ENCODE measurements at places on chromosomes 2 and 18. TPM values are rescaled to one million over a fixed set of nuclear protein-coding genes. Genes with fewer than 3 reads are reported as not detected.

The CCDC141 gene
- 47.5 TPM for total RNA-seq

The TMEM37 gene
- total RNA-seq = not detected

The HOXD3 gene
- not detected for total RNA-seq

The AGXT gene
- total RNA-seq = not detected

- no peak for DNase-seq
Measured at GRCh38 chr2:50221106-50221505, 810.8 kb downstream of the NRXN1 start.

- no peak for DNase-seq
Measured at GRCh38 chr2:56177420-56178220, 6.2 kb upstream of the CCDC85A start.

DNA sequence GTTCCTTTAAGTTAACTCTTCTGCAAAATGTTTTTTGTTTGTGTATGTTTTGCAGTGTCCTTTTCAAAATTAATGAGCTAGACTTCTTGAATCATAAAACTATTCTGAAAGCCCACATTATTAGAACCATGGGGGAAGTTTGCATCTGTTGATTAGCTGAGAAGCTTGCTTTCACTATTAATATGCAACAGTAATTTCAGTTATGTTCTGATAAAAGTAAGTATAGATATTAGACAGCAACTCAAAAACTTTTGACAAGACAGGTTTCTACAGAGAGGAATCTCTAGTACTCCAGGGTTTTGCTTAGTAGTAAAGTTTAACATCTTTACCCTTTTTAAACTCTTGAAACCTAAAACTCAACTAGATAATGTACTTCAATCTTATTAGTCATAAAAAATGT lies 147.8 kb downstream of the UBE2E3 start:
- no peak for DNase-seq

GRCh38 chr2:128395640-128396499 lies 77.2 kb upstream of the HS6ST1 start:
- DNase-seq = no peak

DNA sequence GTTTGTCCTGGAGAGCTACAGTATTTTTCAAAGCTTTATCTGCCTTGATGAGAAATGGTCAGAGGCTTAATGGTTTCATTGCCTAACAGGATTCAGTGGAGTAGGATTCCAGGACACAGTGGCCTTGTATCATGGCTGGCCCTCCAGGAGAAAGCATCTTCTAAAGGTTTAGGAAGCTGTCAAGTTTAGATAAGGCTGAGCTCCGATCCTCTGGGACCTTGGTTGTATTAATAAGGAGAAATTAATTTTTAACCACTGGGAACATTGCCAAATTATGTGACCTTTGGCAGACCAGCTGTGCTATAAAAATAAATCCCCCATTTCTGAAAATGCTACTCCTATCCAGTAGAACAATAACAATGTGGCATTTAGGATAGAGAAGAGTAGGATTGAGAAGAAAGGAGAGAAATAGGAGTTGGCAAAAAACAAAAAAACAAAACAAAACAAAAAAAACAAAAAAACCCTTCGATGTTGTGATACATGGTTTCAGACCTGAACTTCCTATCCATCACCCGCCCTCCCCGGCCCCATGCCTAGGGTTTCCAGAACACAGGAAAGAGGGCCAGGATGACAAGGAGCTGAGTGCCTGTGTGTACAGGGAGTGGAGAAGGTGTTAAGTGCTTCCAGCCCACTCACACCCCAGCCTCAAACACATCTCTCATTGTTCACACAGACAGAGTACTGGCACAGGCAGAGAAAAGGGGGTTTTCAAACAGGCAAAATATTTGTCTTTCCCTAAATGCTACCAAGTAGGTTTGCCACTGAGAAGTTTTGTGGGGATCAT lies 6.3 kb downstream of the NRP2 start:
- no peak for DNase-seq

DNA sequence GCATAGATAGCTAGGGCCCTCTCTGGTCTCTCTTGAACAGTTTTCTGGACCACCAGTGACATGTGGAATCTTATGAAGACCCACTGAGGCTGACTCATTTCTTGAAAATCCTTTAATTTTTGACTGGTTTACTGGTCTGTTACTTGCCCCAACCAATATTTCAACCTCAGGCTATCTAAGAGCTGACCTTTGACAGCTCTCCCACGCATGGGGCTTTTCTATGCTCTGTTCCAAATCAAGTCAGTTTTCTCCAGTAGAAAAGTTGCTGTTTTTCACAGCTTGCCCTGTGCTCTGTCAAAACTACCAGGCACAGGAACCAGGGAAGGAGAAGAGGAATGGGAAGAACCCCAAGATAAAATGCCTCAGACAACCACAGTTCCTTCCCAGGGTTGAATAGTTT lies 46.0 kb upstream of the MTIF2 start:
- no peak for DNase-seq

- DNase-seq = no peak
Measured at GRCh38 chr2:232280341-232280740, 98.2 kb upstream of the ALPP start.

GRCh38 chr18:23718731-23719130 lies 29.5 kb downstream of the LAMA3 start:
- no peak for DNase-seq

DNA sequence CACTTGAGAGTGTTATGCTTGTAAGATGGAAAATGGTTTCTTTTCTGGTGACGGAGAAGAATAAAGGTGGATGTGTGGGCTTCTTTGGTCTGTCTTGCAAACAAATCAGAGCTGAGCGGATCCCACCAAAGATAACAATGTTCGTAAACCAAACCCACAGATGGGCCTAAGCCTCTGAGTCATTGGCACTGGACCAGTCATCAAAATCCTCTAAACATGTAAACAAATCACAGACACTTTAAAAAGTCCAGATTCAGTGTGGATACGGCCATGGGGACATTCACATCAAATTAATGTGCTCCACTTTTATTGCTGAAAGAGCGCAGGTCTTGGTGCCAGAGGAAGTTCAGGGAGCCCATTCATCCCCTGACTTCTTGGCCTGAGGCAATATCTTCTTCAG lies 60.5 kb upstream of the TMEM200C start:
- no peak for DNase-seq

GRCh38 chr18:24189007-24189528 lies 50.2 kb downstream of the CABYR start:
- DNase-seq = peak; percentile 27
